Omental fat pad (tissue), 4 donors: ENCODE measurements at places on chromosomes 6 and 20.

- DNase-seq, result no peak
Measured at GRCh38 chr6:110101885-110102284, 77.6 kb downstream of the WASF1 start.

GRCh38 chr20:1757072-1757471, 99.5 kb upstream of the SIRPG start:
- no peak for DNase-seq

GRCh38 chr20:44422083-44422482, 53.6 kb upstream of the TTPAL start:
- DNase-seq, result no peak

- no peak for DNase-seq
Measured at GRCh38 chr20:52212943-52213342, 21.4 kb upstream of the ZFP64 start.

DNA sequence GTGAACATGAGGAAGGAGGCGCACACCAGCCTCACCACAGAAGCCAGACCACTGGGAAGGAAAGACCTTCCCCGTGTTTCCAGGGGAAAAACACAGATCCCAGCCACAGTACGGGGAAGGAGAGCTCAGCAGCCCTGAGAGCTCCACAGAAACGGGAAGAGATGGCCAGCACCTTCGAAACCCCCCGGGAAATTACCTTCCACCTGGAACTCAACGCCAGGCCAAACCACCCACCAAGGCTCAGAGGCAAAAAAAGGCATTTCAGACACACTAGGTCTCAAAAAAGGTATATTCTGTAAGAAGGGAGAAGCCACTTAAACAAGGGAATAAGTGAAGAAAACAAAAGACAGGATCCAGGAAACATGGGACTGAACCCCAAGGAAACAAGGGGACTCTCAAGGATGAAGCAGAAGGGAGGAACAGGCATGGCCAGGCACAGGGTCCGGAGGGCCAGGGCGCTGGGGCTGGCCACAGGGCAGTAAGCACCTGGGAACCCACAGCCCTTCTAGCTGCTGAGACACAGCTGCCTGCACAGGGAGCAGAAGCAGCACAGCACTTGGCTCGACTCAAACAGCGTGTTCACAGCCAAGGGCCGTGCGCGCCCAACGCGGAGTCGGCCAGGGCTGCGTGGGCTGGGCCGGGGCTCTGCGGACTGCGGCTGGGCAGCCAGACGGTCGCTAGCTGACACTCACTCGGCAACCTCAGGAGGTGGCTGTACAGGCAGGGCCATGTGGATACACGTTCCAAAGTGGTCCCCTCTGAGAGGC, 44.6 kb downstream of the TAF4 start:
- no peak for DNase-seq

DNA sequence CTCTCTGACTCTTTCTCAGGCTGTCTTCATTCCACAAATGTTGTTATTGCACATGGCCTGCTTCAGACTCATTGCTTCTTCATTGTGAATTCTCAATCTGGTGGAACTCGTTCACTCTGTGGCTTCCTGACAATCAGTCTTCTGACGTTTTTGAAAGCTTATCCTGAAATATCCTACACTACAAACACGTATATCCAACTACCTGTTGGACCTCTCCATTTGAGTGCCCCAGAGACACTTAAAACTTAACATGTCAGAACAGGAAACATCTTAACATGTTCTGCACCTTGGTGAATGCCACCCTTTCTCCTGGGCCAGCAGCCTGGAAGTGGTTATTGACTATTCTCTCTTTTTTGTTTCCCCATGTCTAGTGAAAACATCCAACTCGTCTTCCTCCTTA, 50.8 kb downstream of the AIG1 start:
- no peak for DNase-seq

- no peak for DNase-seq
Measured at GRCh38 chr6:118660218-118660569, 8.8 kb upstream of the CEP85L start.

DNA sequence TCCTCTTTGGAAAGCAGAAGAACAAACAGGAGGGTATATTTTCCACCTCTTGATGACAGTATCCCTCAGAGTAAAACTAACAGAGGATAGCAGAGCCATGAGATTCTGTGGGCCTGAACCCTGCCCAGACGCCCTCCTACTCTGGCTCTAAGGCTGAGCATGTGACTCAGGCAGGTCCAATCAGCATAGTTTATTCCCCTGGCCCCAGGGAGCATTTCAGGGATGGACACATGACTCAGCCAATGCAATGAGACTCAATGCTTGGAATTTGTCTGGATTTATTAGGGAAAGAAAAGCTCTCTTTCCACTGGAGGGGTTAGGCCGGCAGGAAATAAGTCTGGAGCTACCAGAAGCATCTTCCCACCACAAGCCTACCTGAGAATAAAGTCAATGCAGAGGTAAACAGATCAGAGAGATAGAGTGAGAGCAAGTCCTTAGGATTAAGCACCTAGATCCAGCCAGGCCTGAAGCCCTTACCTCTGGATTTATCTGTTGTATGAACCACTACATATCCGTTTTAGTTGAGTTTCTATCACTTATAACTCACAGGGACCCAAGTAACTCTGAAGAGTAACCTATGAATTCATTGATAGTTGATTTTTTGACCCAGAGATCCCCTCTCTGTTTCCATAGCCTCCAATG, 68.2 kb upstream of the EYA2 start:
- no peak for DNase-seq

DNA sequence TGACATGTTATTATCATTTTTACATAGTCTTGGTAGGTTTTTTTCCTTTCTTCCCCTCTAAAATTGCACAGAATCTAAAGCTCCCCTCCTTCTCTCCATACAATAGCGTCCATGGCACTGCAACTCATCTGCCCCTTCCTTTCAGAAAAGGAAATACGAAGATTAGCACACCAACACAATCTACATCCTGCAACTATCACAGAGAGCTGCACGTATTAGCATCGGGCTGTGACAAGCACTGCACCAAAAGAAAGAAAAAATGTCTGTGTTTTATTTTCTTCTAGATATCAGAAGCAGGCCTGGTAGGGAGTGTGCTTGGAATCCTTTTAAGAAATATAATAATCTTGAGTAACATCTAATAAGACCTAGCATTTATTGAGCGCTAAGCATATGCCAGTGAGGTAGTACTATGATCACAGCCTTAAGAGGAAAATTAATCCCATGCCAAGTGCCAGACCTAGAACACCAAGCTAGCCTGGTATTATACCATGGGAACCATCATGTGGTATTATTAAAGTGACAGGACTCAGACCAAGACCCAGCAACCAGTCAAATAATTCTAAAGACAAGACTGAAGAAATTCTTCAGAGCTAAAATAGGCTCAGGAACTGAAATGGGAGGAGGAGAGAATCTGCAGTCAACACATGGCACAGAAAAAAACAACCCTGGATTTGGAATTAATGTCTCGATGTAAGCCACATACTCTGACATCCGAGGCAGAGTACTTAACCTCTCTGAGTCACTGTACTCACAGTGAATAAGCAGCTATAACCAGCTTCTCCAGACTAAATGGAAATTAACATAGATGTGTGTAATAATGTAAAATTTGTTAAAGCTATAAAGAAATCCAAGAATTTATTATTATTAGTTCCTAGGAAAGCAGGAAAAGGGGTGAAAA, 124.3 kb downstream of the IPCEF1 start:
- DNase-seq, result no peak

- no peak for DNase-seq
Measured at GRCh38 chr20:18585134-18585533, 2.7 kb upstream of the DTD1 start.

DNA sequence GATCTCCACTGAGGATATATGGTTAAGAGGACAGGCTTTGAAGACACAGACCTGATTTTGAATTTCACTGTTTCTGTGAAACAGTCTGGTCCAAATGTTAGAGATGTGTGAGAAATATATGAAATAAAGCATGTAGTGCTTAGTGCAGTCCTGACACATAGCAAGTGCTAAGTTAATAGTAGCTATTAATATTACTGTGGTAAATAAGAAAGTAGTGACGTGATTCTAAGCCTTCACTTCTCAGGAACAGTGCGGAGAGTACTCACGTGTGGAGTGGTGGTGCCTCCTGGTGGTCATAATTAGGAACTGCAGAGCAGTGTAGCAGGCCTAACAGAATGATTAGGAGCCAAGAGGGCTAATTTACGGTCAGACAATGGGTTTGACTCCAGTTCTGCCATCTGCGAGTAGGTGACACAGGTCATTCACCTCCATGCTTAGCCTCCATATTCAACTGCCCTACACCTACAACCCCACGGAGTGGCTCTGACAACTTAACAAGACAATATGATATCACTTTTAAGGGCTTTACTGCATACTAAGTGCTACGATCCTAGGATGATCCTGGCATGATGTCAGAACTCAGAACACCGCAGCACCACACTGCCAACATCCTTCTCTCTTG, 106.2 kb downstream of the JPH2 start:
- DNase-seq, result peak; percentile 66

DNA sequence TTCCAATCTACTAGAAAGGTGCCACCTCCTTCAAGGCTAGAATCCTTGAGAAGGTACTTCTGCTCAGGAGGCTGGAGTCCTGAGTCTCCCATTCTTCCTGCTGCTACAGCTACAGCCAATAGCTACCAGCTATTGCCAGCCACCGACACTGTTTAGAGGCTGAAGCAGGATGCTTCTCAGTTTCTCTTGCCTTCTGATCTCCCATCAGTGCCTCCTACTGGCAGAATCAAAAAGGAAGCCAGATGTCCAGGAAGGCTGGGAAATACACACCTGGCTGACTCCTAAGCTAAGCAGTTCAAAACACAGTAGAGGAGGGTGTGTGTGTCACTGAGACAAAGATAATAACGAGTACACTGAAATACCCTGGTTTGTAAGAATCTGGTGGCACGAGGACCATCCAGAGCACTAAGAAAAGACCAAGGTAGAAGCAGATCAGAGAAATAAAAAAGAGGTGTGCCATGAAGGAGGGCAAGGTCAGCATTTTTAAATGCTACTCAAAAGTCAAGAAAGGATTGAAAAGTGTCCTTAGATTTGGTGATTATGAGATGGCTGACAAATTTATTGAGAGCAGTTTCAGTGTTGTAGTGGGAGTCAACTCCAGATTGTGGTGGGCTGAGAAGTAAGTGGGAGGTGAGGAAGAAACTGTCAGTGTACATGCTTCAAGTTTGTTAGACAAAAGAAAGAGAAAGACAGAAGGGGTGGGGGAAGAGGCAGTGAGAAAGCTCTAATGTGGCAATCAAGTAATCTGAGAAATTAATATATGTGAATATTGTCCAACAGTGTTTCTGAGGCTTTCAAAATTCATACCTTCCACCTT, 2.3 kb upstream of the HLA-DMA start:
- no peak for DNase-seq

DNA sequence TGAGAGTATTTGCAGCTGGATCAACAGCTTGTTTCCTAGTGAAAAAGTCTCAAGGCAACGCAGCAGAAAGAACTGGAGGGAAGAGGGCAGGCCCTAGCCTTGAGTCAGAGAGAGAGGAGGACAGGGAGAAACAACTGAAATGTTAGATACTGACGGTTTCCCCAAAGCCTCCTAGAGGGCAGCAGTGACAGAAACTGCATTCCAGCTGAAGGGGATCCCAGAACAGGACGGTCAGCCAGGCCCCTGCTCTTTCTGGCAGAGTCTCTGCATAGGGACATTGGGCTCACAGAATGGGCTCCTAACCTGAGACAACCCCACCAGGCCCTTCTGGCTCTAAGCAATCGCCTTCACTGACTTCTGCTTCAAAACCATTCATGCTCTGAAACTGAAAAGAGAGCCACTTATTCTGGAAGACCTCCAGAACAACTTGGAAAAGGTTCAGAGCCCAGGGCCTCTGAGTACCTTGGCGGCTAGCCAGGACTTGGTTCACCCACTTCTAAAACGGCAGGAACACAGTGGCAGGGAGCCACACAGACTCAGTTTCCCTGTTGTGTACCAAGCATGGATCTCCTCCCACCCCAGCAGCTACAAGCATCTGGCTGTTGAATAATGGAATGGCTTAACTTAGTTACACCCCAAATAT, 72.9 kb downstream of the PSMB1 start:
- no peak for DNase-seq

DNA sequence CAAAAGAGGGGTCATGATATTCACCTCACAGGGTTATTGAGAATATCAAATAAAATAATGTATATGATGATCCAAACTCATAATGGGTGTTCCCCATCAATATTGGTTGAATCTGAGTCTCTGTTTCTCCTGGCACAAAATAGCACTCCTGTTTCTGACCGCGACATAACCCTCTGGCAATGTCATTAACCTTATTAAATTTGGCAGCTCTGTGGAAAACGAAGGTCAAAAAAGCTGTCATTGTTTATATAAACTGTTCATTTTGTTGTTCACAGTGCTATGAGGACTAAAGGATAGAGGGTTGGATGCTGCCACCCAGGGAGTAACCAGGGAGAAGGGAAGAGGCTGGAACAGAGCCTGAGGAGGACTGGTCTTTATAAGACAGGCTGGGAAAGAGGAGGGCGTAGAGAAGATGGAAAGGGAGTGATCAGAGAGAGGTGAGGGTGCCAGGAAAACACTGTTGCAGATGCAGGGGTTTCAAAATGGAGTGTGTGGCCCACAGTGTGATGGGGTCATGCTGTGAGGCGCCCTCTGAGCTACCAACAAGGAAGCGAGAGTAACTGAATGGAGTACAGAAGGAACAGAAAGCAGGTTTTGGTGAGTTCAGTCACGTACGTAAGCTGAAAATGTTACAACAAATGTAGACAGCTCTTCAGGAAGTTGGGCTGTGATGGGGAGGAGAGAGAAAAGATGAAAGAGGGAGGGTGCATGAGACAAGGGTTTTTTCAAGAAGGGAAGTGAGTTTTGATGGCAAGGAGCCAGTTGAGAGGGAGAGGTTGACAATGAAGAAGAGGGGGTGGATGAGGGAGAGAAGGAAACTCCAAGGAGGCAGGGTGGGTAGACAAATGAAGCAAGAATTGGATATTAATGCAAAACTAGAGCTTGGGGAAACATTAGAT, 251.6 kb upstream of the TAB2 start:
- DNase-seq, result no peak

DNA sequence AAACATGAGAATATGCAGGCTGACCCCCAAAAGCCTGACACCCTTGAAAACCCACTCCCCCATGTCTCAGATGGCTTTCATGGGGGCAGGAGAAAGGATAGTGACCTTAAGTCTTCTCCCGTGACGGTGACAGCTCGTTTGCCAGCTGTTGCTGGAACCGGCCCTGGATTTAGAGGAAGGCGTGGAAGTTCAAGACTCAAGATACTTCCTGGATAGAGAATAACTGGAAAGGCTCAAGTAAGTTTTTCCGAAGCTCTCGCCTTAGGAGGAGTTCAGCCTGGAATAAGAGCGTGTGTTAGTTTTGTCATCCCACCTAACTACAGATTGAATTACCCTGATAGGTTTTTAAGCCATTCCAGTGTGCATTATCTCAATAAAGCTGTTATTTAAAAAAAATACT, 11.6 kb upstream of the MTG2 start:
- no peak for DNase-seq

DNA sequence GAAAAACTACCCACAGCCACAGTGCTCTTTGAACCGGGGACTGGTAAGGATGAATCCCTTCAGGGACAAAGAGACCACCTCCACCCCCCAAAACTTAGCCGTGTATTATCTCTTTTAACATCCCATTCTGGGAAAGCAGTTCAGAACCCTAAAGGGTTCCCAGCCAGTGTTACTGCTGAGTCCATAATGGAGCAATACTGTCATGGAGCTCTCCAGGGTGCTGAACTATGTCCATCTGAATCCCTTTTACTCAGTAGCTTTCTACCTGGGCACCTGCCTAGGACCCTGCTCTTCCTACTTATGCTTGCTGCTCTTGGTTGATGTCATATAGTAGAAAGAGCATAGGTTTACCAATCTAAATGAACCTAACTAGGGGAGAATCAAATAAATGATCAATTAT, 22.3 kb upstream of the SAYSD1 start:
- no peak for DNase-seq
